Liver (tissue), 10 donors: ENCODE measurements at places on chromosomes 12 and 14.

- DNase-seq = no peak
These were observed 115.6 kb downstream of the DIP2B start for GRCh38 chr12:50620109-50620977.

DNA sequence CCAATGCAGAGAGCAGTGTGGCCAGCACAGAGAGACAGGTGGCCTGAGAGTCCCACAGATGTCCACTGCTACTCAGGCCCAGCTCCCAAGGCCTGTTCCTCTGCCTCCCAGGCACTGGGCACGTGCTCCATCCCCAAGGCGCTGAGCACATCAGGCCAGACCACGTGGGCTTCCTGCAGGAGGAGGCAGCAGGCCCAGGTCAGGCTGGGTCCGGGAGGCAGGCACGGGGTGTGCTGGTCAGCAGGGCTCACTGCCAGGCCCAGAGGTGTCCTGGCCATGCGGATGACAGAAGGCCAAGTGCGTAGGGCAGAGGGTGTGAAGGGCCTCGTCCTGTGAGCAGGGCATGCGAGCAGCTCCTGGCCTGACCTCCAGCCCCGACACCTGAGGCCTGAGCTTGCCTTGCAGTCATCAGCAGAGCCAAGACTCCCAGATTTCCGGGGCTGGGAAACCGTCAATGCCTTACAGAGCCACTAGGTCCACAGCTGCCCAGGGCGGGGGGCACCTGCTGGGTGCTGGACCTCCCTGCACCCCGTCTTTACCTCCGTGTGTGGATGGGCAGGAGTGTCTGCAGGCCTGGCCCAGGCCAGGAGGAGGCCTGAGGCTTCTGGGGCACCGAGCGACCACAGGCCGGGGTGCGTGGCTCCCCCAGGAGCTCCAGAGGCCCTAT is 14.9 kb downstream of the TRMT61A start:
- DNase-seq = no peak

DNA sequence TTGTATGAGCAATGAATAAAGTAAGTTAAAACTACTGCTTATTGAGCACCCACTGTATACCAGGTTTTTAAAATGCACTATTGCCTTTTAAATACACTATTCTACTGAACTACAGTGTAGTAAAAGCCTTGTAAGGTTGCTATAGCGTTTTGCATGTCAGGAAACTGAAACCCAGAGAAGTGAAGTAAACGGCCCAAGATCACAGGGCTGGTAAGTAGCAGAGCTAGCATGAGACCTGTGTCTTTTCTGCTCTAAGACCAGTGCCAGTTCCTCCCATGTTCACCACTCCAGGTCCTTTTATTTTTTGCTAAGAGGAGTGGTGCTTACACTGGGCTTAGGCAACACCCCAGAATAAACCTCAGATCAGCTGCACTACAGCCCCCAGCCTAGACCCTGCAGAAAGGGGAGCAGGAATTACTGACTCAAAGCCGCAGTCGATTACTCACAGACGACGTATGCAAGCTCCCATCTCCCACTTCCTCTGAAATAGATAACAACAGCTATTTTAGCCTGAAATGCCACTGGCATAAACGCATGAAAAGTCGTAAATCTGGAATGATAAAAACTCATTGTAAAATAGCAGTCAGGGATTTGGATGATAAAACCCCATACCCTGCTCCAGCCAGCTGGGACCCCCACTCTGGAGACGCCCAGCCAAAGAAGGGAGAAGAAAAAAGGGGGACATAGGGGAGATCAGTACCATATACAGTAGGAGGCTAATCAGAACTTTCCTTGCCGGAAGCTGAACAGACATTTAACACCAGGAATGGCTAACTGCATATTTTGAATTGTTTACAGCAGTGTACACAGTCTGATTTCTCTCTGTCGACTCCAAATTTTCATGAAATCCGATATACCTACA is 108.3 kb downstream of the NUAK1 start:
- DNase-seq = no peak

- DNase-seq = no peak
These were observed 194.0 kb downstream of the ZFP36L1 start for GRCh38 chr14:68598621-68599447.

DNA sequence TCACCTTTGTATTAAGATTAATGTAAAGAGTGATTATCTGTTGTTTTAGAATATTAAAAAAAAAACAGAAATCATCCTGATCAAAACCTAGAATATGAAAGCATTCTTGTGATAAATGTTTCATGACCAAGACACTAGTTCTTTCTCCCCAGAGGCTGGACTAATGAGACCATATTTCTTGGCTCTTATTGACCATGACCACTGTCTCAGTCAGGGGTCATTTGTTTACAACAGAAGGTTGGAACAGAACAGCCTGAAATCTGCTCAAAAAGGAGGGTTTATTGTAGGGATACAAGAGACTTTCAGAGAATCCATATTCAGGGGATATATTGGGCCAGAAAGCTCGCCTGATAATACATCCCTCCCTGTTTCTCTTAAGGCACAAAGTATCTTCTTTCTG is 87.7 kb downstream of the TMEM30B start:
- no peak for DNase-seq

- DNase-seq = no peak
These were observed 9.7 kb upstream of the CCDC197 start for GRCh38 chr14:93987376-93987775.

GRCh38 chr14:50031602-50032313 is 84.6 kb downstream of the VCPKMT start:
- DNase-seq = no peak

- no peak for DNase-seq
These were observed 18.8 kb downstream of the GNG2 start for GRCh38 chr14:51879170-51879569.

- DNase-seq = no peak
These were observed 66.8 kb upstream of the SLCO1C1 start for GRCh38 chr12:20628226-20628787.

GRCh38 chr12:18454330-18454729 is 193.0 kb downstream of the PIK3C2G start:
- DNase-seq = no peak

DNA sequence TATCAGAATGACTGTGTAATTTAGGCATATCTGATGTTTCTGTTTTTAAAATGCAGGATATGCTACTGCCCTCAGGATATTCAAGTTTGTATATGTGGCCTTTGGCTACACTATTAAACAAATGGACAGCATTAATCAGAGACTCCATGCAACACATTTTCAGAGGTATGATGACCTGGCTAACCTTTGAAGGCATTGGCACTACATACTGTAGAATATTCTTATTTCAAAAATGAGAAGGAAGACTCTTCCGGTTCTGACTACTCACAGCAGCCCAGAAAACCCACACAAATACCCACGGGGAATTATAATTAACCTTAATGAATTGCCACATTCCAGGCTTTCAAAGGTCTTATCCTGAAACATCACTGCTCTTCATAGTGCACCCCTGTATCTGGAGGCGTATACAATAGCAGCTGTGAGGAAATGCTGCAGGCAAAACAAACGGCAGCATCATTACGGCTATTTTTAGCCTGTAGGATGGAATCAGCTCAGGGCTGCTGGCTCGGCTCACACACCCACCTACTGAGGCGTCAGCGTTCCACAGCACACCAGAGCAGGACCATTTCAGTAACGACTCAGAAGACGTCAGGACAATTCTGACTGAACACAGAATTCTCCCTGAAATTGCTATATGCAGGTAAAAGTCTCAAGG is 648.5 kb downstream of the RPS29 start:
- no peak for DNase-seq

- no peak for DNase-seq
These were observed 6.2 kb downstream of the ISCU start for GRCh38 chr12:108568338-108569154.

DNA sequence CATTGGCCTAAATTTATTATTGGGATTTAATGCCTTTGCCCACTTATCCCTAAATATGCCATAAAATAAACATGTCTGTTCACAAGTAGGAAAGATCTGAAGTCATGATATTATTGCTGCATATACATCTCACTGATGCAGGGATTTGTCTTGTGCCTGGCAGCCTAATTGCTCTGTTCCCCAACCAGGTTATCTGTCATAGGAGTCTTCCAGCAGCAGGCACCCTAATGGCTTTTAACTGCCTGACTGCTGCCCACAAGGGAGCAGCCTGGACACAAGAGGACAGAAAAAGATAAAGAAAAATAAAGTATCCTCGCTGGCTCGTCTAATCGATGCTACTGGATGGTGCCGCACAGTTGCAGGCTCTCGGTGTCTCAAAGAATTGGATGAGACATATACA is 337.6 kb upstream of the FAR2 start:
- no peak for DNase-seq

- DNase-seq = no peak
These were observed 41.5 kb downstream of the FRS2 start for GRCh38 chr12:69511469-69512267.

GRCh38 chr12:7729746-7730145 is 17.4 kb downstream of the CLEC4C start:
- DNase-seq = no peak

- DNase-seq = no peak
These were observed 11.6 kb upstream of the C12orf75 start for GRCh38 chr12:105318651-105319483.
